ENCODE measurements at places on chromosomes 5 and 9. TPM values are rescaled to one million over a fixed set of nuclear protein-coding genes. Genes with fewer than 3 reads are reported as not detected.

DNA sequence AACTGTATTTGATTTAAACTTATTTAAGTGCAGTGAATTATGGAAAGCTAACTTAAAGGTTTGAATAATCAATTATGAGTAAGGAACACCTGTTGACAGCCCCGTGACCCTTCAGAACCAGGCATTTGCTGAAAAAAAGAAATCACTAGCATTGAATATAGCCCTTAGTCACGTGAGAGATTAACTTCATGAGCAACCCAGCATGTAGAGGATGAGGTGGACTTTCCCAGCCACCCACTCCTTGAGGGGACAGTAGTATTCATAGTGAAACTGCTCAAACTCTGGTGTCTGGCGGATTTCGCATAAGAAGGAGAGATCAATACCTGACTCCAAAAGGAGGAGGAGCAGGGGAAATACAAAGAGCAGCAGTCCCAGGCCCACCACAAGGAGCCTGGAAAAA, 184.8 kb upstream of the RASEF start:
- H3K4me1 ChIP-seq, result no peaks in the 10 kb centered on the region
- H3K4me3 ChIP-seq, result no peak overlapping the region
- H3K36me3 ChIP-seq, result no peaks in the 10 kb centered on the region
- no peaks in the 10 kb centered on the region for H3K27me3 ChIP-seq

- no peak for DNase-seq
- H3K27me3 ChIP-seq, result peaks cover 19% of the 10 kb centered on the region
- H3K36me3 ChIP-seq, result no peaks in the 10 kb centered on the region
- H3K4me1 ChIP-seq, result no peaks in the 10 kb centered on the region
- no peak overlapping the region for H3K4me3 ChIP-seq
Observed at GRCh38 chr9:132756214-132756845, 86.1 kb downstream of the GTF3C4 start.

Gene SLC28A3
- not detected for total RNA-seq

- H3K4me1 ChIP-seq, result no peaks in the 10 kb centered on the region
- no peak overlapping the region for H3K27ac ChIP-seq
- no peaks in the 10 kb centered on the region for H3K27me3 ChIP-seq
- H3K36me3 ChIP-seq, result no peaks in the 10 kb centered on the region
Observed at GRCh38 chr5:8997542-8998070, 548.3 kb downstream of the SEMA5A start.

Gene FCN1
- total RNA-seq, result 1.8 TPM

GRCh38 chr5:104400941-104401340, 838.4 kb upstream of the NUDT12 start:
- DNase-seq, result no peak
- H3K4me3 ChIP-seq, result no peak overlapping the region
- no peaks in the 10 kb centered on the region for H3K4me1 ChIP-seq
- H3K27me3 ChIP-seq, result no peaks in the 10 kb centered on the region
- H3K36me3 ChIP-seq, result no peaks in the 10 kb centered on the region
- H3K27ac ChIP-seq, result no peak overlapping the region

GRCh38 chr9:16258708-16259107, 611.8 kb downstream of the BNC2 start:
- no peaks in the 10 kb centered on the region for H3K27me3 ChIP-seq
- H3K4me1 ChIP-seq, result no peaks in the 10 kb centered on the region
- no peak overlapping the region for H3K27ac ChIP-seq
- no peak for DNase-seq
- H3K4me3 ChIP-seq, result no peak overlapping the region

DNA sequence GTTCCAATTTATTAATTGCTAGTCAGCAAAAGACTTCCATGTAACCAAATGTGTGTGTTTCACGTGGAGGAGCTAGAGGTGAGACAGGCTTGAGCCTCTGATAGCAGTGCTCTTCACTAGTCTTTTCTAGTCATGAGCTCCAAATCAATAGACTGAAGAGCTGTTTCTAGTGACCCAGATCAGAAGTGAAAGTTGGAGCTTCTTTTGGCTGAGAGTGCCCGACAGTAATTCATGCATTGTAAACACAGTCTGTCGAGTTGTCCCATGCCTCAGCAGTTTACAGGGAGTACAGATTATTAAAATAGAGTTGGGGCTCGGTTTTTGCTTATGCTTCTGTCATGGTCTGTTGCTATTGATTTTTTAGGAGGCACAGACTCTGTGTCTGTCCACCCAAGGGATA, 793.1 kb downstream of the DTWD2 start:
- no peaks in the 10 kb centered on the region for H3K27me3 ChIP-seq
- H3K27ac ChIP-seq, result no peak overlapping the region
- DNase-seq, result no peak
- no peaks in the 10 kb centered on the region for H3K36me3 ChIP-seq
- no peaks in the 10 kb centered on the region for H3K4me1 ChIP-seq

Gene NMRK1
- 91.0 TPM for total RNA-seq

DNA sequence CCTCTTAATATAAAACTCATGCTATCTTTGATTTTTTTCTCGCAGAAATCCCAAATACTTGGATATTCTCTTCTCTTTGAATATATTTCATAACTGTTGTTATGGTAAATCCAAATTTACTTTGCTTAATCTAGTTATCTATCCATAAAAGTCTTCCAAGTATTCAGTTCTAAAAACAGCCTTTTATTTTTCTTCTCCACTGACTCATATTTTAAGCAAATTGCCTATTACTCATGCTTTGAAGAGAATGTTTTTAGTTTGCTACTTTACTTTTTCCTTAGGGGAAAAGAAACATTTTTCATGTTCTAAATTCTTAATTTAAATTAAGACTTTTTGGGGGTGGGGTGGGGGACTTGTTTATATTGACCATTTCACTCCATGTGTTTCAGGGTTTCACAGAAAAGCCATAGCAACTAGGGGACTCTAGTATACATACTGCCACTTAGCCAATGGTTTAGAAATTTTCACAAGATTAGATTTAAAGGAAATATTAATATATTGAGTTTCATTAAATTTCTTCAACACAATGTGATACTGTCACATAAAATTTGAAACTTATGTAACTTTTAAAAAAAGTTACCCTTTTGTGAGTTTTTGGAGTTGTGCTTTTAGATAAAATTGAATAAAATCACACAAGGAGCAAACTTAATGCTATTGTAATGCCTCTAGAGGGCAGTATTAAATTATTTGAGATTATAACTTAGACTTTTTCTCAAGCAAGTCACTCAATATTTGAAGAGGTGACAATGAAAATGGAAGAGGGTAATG, 545.8 kb upstream of the ARRDC3 start:
- H3K27ac ChIP-seq, result no peak overlapping the region
- no peak for DNase-seq
- H3K36me3 ChIP-seq, result no peaks in the 10 kb centered on the region
- H3K27me3 ChIP-seq, result no peaks in the 10 kb centered on the region
- no peak overlapping the region for H3K4me3 ChIP-seq

DNA sequence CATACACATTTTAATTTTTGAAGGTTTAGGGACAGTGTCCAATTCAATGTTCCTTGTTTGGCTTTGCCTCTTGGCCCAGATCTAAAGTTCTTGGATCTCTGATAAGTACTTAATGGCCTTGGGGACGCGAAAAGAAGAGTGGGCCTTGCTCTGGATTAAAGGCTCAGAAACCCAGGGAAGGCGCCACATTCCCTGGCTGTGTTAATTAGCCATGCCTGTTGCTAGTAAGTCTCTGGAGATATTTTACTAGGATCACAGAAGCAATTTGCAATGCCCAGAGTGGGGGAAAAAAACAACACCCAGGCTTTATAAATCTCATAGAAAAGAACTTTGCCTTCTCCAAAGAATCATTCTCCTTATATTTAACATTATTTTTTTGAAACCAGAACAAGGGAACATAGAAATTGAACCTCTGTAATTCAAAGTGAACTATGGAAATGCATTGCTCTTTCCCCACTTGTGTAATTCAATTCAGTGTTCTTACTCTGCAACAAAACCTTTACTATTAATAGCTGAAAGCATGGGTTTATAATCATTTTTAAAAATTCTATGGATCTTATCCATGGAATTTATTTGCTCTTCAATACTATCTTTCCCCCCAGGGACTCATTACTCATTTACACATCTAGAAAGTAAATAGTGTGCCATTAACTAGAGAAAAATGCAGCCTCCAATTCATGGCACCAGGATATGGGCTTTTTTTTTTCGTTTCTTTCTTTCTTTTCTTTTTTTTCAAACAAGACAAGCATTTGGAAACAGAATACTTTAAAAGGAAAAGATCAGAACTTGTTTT, 172.2 kb upstream of the ANKRD55 start:
- H3K36me3 ChIP-seq, result no peaks in the 10 kb centered on the region
- H3K27me3 ChIP-seq, result no peaks in the 10 kb centered on the region
- no peak for DNase-seq
- H3K4me3 ChIP-seq, result no peak overlapping the region
- H3K27ac ChIP-seq, result no peak overlapping the region
- no peaks in the 10 kb centered on the region for H3K4me1 ChIP-seq

- no peak overlapping the region for H3K27ac ChIP-seq
- no peaks in the 10 kb centered on the region for H3K4me1 ChIP-seq
- H3K27me3 ChIP-seq, result no peaks in the 10 kb centered on the region
- no peak for DNase-seq
- no peaks in the 10 kb centered on the region for H3K36me3 ChIP-seq
Observed at GRCh38 chr9:88753691-88754367, 218.9 kb downstream of the NXNL2 start.

Measured in T-cell (primary cell).